ENCODE measurements at places on chromosomes 3 and 15.

GRCh38 chr15:67415181-67415580 is 105.8 kb upstream of the C15orf61 start:
- no peak for DNase-seq

GRCh38 chr15:76198456-76199105 is 112.7 kb downstream of the ETFA start:
- no peak for DNase-seq

DNA sequence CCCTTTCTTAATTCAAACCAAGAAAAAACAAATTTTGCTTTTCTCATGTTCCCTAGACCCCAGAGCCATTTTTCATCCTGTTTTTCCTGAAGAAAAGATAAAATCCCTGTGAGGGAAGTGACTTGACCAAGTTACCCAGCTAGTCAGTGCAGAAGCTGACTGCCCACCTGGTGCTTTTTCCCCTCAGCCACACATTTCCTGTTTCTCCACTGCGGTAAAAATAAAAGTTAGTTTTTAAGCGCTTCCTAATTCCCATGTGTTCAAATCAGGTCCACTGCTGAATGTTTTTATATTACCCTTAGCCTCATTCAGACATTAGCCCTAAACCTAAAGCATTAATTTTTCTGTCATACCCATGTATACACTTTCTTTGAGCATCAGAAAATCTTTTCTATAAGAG is 26.1 kb downstream of the PPP2R3A start:
- no peak for DNase-seq

DNA sequence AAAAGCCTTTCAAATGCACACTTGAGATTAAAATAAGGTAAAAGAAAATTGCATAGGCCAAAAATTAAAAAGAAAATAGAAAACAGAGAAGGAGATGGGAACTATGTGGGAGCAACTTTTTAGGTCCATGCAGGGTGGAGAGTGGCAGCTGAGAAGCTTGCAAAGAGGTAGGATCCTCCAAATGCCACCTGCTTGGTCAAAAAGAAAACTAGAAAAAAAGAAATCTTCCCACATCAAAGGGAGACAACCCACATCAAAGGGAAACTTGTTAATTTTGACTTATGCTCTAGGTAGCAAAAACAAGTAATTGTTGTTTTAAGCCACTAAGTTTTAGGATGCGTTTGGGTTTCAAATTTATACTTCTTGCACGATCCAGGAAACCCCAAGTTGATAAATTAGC is 342.9 kb downstream of the IL20RB start:
- DNase-seq = no peak

- DNase-seq = no peak
These were observed 109.7 kb downstream of the UBE2E2 start for GRCh38 chr3:23312866-23313265.

DNA sequence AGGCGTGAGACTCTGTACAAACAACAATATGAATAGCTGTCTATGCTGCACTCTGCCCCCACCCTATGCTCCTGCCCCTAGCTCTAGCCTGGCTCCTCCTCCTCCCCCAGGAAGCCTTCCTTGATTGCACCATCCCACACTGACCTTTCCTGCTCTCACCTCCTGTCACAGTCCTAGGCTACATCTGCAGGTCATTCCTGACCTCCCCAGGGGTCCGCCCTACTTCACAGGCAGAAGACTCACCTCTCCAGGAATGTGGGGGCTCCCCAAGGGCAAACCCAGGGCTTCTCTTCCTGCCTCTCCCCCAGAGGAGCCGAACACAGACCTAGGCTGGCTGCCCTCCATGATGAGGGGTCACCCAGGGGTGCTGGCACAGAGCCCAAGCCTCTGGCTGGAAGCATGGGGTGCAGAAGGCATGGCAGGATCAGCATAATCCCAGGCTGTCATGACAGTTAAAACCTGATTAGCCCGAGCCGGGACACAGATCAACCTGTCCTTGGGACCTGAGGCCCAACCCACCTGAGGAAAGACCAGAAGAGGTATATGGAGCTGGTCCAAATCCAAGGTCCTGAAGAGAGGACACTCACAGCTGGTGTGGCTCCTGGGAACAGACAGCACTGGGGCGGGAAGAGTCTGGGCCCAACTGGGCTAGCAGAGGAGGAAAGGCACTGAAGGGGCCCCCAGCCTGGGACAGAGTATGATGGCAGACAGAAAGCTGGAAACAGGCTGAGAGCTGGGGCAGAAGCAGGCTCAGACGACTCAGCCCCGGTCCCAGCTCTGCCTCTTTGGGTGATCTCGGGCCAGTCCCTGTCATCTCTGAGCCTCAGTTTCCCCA is 5.9 kb downstream of the SEMA7A start:
- no peak for DNase-seq

GRCh38 chr15:31280046-31280830 is 46.4 kb upstream of the KLF13 start:
- DNase-seq = no peak

Data from GM23338 (cell line).